Tongue (tissue), 3 donors: ENCODE measurements at places on chromosomes 2 and 18.

- no peak for DNase-seq
These were observed 50.1 kb upstream of the MAPRE2 start for GRCh38 chr18:34991152-34991551.

DNA sequence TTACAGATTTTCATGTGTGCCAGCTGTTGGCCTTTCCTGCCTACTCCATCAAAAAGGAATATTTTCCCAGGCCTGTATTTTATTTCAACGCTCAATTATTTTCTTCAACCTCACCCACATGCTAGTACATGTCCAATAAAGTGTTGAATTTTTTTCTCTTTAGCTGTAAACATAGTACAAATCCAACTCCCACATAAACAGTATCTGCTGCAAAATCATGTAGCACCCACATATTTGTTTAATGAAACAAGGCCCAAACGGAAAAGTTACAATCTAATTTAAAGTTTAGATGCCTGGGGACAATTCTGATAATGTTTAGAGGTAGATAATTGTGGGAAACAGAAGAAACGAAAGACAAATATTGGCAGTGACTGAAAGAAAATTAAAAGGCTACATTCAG, 275.4 kb upstream of the ACVR2A start:
- DNase-seq, result no peak

- DNase-seq, result peak; percentile 99
These were observed at the start of the genes MITD1 and MRPL30 for GRCh38 chr2:99180755-99181623. MITD1 (minus strand) TSS chr2:99181058; CDS start chr2:99180981, 77 bp downstream. MRPL30 (plus strand) TSS chr2:99181184; CDS start chr2:99186204, 5,020 bp downstream.

GRCh38 chr2:214311931-214312749, 98.7 kb upstream of the VWC2L start:
- DNase-seq, result no peak

DNA sequence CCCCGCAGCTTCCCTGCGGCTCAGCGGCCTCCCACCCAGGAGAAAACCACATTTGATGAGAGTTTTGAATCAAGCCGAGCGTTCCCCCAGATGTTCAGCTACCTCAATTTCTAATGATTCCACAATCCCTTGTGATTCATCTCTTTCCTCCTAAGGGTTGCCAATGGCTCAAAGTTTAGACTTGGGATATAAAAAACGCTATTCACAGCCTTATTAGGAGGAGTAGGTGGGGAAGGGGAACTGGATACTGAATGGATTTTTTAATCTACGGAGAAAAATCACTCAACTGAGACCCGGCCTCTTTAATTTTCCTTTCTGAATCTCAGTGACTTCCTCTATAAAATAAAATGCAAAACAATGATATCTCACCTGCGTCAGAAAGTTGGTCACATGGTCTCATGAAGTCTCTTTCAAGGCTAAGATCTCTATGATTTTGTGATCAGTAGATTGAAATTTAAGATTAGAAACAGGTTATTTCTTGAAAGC, 192.6 kb upstream of the TCF4 start:
- DNase-seq, result peak; percentile 42

DNA sequence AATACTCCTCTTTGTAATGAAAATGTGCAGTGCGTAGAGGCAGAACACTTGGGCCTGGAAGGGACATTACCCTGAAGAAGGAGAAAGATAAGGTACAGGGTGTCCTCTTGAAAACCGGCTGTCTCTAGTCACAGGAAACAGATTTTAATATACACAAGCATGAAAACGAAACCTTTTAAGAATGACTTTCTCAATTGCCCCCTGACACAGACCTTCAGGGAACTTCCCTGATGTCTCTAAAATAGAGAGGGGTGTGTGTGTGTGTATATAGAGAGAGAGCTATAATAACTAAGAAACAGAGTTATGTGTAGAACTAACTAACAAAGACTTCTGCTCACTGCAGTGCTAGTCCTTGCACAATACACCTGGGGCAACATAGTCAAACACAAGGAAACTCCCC, 780.0 kb downstream of the CNTNAP5 start:
- DNase-seq, result no peak

DNA sequence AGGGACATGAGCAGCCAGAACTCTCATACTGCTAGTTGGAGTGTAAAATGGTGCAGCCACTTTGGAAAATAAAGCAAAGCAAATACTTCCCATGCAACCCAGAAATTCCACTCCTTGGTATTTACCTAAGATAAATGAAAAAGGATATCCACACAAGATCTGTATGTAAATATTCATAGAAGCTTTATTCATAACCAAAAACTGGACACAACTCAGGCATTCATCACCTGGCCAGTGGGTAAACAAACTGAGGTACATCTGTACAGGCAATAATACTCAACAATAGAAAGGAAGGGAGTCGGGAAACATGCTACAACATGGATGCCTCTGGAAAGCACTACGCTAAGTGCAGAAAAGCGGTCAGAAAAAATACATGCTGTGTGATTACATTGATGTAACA, 2.5 kb upstream of the LOXHD1 start:
- DNase-seq, result no peak

DNA sequence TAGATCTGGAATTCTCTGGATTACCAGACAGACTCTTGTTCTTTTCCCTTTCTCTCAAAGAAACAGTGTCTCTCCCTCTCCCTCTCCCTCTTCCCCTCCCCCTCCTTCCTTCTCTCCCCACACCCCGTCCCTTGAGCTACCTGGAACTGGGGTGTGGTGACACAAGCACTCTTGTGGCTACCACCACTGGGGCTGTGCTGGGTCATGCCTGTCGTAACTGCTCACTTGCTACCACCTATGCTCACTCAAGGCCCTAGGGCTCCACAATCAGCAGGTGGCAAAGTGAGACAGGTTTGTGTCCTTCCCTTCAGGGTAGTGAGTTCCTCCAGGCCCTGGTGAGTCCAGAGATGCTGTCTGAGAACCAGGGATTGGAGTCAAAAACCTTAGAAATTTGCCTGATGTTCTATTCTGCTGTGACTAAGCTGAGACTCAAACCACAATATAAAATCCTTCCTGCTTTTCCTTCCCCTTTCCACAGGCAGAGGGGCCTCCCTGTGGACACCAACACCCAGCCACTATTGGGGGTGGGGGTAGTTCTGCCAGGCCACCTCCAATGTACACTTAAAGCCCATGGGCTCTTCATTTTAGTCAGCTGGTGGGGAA, 70.8 kb downstream of the OXER1 start:
- no peak for DNase-seq

- DNase-seq, result no peak
These were observed 11.7 kb downstream of the BIN1 start for GRCh38 chr2:127095367-127095641.

- DNase-seq, result no peak
These were observed 64.9 kb upstream of the KLHL29 start for GRCh38 chr2:23320058-23320457.

GRCh38 chr2:241542278-241542605, 16.3 kb upstream of the BOK start:
- no peak for DNase-seq

GRCh38 chr2:226052772-226053416, 653.4 kb downstream of the NYAP2 start:
- DNase-seq, result no peak

DNA sequence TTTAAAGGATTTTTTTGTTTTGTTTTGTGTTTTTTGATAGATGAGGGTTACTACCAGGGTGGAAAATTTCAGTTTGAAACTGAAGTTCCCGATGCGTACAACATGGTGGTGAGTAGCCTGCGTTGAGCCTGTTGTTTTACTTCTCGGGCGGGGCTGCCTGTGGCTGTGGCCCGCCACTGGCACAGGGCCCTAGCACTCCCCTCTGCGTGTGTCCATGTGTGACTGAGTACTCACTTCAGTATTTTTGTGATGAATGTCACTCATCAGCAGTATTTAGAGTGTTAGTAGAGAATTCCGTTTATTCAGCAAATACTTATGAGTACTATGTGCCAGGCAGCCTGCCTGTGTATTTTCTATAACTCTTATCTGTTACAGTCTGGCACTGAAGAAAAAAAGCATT, 44.3 kb upstream of the SCLY start:
- no peak for DNase-seq

DNA sequence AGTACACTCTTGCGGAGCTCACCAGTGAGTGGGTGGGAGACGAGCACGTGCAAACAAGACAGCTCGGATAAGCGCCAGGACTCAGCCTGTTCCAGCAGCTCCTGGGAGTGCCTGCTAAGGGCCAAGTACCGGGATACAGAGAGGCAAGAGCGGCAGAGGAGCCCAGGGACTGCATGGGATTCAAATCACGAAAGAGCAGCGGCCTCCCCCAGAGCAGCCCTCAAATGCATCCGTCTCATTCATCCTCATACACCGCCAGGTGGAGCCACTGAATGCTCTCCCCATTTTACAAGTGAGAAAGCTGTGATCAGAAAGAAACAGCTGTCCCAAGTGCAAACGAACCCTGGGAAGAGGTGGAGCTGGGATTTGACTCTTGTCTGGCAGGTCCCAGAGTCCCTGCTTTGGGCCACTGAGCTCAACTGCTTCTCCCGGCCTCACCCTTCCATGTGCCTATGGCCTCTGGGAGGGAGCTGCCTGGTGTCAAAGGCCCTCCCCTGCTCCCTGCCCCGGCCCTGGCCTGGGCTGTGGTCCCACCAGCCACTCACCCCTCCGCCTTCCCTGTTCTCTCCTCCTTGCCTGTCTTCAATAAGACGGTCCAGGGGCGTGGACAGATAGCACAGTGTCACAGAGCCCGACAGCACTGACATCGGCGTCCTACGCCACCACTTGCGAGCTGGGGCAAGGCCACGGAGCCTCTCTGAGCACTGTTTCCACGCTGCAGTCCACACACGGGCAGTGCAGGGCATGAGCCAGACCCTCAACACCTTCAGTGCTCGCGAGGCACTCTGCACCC, 72.8 kb upstream of the TAF1B start:
- DNase-seq, result peak; percentile 92

DNA sequence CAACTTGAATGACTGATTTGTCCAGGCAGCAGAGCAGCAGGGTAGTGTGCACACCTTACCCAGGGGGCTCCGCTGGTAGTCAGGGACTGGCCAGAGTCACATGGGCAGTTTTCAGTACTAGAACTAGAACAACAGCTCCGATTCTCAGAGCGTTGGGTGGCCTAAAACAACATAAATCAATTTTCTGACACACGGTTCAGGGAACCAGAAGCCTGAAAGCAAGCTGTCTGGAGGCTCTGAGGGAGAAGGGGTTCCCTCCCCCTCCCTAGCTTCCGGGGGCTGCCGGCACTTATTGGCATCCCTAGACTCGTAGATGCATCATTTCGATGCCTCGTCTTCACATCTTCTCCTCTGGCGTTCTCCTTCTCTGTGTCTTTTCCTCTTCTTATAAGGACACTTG, 13.4 kb upstream of the ITGB6 start:
- DNase-seq, result no peak

- DNase-seq, result peak; percentile 79
These were observed 56.1 kb downstream of the SF3B1 start for GRCh38 chr2:197378494-197379307.

DNA sequence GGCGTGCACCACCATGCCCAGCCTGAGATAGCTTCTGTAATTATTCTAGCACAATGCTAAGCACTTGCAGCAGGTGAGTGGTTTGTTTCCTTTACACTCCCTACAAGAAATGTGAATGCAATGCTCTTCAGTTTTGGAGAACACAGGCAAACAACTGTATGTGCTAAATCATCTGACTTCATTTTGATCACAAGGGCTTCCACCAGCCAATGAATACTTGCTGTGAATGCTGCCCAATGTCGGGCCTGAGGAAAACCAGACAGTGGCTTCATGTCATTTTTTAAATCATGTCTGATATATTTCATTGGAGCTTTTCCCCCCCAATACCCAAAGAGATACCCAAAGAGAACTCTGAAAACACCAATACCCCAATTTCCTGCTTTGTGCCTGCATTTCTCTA, 155.6 kb upstream of the XPO1 start:
- no peak for DNase-seq

- peak; percentile 74 for DNase-seq
These were observed 18.0 kb downstream of the MBP start for GRCh38 chr18:77114415-77115191.

GRCh38 chr2:233469261-233470010, 97.1 kb downstream of the USP40 start:
- no peak for DNase-seq

DNA sequence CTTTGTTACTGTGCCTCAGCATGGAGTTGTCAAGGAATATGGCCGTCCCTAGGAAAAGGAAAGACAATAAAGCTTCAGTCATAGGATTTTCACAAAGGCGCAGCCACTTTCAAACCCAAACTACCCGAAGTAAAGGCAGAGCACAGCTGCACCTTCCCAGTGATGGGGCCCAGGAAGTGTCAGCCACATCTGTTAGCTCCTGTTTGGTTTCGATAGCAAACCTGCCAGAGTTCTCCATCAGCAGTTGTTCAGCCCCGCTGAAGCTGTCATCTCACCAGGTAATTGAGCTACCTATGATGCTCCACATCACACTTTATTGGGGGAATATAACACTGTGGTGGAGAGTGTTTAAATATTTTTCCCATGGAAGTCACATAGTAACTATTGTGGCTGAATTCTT, 80.7 kb downstream of the LRATD1 start:
- DNase-seq, result no peak

GRCh38 chr2:48287976-48288375, 242.0 kb upstream of the STON1 start:
- no peak for DNase-seq

- no peak for DNase-seq
These were observed 126.3 kb downstream of the ARHGAP28 start for GRCh38 chr18:6855767-6856166.

GRCh38 chr2:190340369-190340768, 3.0 kb upstream of the INPP1 start:
- DNase-seq, result peak; percentile 14

DNA sequence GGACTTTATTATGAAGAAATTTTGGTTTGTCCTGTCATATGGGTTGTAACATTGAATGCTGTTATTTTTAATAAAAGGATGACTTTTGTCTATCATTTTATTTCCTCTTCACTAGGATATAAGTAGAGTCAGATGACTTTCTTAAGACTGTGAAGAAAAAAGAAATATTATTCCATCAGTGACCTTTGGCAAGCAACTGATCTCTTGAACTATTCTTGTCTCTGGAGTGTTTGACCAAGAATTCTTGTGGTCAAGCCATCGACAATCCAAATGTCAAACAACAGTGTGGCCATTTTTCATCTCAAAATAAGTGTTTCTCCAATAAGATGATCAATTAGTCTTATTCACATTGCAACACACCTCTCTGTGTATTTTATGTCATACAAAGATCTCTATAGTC, 24.9 kb downstream of the HOXD1 start:
- no peak for DNase-seq

DNA sequence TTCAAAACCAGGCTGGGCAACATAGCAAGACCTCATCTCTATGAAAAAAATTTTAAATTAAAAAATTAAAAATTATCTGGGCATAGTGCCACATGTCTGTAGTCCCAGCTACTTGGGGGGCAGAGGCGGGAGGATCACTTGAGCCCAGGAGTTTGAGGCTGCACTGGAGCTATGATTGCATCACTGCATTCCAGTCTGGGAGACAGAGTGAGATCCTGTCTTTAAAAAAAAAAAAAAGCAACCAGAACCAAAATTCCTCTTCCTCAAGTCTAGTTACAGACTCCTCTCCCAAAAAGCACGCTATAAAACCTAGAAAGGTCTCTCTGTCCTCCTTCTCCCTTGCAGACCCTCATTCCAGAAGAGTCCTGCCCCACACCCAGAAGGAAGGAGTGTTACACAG, 23.9 kb downstream of the TNFAIP6 start:
- no peak for DNase-seq

GRCh38 chr2:184555352-184555751, 43.0 kb upstream of the ZNF804A start:
- DNase-seq, result no peak

GRCh38 chr18:74529811-74530583, 4.3 kb upstream of the CNDP1 start:
- DNase-seq, result no peak

- DNase-seq, result no peak
These were observed 528.6 kb upstream of the ID2 start for GRCh38 chr2:8153258-8153718.

- peak; percentile 44 for DNase-seq
These were observed 403.8 kb upstream of the ID2 start for GRCh38 chr2:8277921-8278571.

- no peak for DNase-seq
These were observed 37.7 kb downstream of the BCL11A start for GRCh38 chr2:60515721-60516226.
